Kidney (tissue), 22 donors: ENCODE measurements at places on chromosomes 3 and 15. TPM values are rescaled to one million over a fixed set of nuclear protein-coding genes. Genes with fewer than 3 reads are reported as not detected.

GRCh38 chr15:70596354-70597055 is 166.9 kb downstream of the UACA start:
- no peak for DNase-seq

- DNase-seq: no peak
Measured at GRCh38 chr3:148881286-148881685, 16.2 kb downstream of the CPA3 start.

DNA sequence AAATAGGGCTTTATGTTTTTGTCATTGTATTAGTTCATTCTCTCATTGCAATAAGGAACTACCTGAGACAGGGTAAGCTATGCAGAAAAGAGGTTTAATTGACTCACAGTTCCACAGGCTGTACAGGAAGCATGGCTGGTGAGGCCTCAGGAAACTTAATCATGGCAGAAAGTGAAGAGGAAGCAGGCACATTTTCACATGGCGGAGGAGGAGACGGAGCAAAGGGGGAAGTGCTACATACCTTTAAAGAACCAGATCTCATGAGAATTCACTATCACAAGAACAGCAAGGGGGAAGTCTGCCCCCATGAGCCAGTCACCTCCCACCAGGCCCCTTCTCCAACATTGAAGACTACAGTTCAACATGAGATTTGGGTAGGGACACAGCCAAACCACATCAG is 25.6 kb downstream of the CEP63 start:
- no peak for DNase-seq

- DNase-seq: no peak
Measured at GRCh38 chr15:64023220-64023619, 23.1 kb downstream of the DAPK2 start.

DNA sequence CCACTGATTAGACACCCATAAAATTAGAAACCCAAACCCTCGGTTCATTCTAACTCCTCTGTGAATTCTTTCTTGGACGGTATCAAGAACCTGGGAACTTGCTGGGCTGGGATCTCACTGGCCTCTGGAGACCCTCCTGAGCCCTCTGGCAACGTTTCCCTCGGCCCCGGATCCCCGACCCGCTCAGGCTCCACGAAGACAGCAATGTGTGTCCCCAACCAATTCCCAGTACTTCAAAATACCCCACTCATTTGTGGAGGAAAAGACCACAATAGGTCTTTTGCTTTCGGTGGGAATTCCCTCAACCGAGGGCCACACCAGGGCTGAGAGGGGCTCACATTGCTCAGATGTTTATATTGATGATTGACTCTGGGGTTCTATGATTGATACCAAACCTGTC is 117.9 kb upstream of the PRR20G start:
- DNase-seq: no peak

DNA sequence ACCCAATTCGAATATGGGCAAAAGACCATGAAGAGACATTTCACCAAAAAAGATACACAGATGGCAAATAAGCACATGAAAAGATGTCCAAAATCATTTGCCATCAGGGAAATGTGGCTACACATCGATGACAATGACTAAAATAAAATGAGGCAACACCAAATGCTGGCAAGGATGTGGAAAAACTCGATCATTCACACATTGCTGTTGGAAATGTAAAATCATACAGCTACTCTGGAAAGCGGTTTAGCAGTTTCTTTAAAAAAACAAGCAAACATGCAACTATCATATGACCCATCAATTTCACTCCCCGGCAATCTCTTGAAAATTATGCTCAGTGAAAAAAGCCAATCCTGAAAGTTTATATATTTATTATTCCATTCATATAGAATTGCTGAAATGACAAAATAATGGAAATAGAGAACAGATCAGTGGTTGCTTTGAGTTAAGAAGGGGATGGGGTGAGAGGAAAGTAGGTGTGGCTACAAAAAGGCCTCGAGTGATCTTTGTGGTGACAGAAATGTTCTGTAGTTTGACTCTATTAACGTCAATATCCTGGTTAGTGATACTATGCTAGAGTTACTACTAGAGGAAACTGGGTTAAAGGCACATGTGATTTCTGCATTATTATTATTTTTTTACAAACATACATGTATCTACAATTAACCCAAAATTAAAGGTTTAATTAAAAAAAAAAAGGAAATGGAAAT is 45.0 kb downstream of the DLG1 start:
- DNase-seq: no peak

The CDHR4 gene
- 0.54 TPM for total RNA-seq

The CHDH gene
- 33.4 TPM for total RNA-seq

The SERPINI2 gene
- not detected for total RNA-seq

The FAM131A gene
- 20.1 TPM for total RNA-seq
